ENCODE measurements at places on chromosomes 13 and 19.
A peak's percentile ranks its signal among the peaks of the same experiment; 100 is the strongest.

DNA sequence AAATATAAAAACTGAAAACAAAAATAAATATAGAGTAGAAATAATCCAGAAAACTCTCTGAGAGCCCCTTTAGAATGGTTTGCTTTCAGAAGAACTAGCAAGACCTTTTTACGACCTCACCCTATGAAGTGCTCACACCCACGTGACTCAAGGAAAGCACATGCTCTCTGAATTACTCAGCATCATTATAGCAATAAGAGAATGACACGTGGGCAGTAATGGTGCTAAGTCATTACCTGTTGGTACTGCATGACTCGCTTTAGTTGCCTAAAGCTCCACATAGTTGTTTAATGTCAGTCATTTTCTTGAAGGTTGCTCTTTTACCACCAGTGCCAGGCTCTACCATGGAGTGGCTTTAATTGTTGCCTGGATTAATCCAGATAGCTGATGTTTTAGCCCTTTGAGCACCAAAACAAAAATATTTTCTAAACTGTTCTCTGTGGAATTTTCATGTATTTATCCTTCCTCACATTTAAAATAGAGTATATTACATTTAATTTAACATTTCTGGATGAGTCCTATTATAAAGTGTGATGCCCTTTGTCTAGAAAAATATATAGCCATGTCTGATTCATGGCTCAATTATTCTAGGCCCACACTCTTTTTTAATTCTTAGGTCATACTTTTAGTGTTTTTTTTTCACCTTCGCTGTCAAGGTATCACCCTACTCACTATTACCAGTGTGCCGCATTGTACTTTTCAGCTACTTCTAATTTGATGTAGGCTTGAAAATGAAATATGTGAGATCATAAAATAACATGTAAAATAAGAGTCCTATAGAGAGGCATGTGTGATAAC lies 56.8 kb downstream of the THSD1 start:
- DNase-seq = no peak

- DNase-seq = no peak
Observed at GRCh38 chr13:21338156-21338555, 120.9 kb downstream of the ZDHHC20 start.

GRCh38 chr13:32428581-32429432 lies 877 bp upstream of the N4BP2L1 start:
- DNase-seq = peak; percentile 33

DNA sequence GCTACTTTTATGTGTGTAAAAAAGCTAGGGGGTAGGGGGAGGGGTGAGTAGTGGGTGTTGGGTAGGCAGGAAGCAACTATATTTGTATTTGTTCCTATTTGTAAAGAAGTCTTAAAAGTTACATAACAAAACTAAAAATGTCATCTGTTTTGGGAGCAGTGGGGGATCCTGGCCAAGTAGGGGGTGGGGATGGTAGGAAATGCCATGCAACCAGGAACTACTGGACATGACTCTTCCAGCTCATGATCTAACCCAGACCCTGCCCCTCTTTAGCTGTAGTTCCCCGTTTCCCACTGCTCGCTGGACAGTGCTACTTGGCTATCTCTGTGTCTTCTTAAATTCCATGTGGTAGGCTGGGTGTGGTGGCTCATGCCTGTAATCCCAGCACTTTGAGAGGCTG lies 3.2 kb downstream of the GTF3A start:
- DNase-seq = no peak

- DNase-seq = no peak
Observed at GRCh38 chr19:45865269-45865948, 1.3 kb downstream of the FOXA3 start.

- no peak for DNase-seq
Observed at GRCh38 chr13:27971236-27971645, 2.1 kb upstream of the CDX2 start.

- DNase-seq = no peak
Observed at GRCh38 chr19:44698492-44699201, at the start of gene CEACAM16. Gene CEACAM16, plus strand, starts transcription at chr19:44699151. Its CDS starts 2,306 bp downstream, at chr19:44701457.

GRCh38 chr19:42273407-42274064 lies 4.5 kb downstream of the CIC start:
- no peak for DNase-seq

All from left kidney (tissue), 8 donors.